ENCODE measurements at places on chromosomes 1 and 21.

GRCh38 chr1:45033356-45033755 is 21.3 kb downstream of the UROD start:
- no peak for DNase-seq

DNA sequence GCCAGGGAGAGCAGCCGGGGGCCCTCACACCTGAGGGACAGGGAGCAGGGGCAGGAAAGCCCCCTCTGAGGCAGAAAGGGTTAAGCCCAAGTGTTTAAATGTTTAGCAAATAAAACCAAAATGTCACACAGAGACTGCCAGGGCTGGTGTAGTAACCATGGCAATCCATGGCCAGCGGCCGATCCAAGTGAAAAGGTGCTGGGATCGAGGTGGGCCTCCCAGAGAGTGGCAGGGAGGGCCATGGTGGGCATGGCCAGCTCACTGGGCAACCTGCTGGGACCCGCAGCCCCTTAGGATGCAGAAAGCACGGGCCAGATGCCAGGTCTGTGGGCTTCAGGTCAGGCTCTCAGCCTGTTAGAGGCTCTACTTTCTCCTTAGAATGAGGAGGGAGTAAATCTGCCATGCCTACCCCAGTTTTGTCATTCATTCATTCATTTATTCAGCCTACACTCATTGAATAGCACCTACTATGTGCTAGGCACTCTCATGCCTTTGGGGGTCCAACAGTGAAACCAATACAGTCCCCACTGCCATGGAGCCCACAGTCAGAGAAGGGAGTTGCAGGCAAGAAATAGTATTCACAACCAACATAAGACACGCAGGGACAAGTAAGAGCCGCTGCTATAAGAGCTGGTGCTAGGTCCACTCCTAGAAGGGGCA is 56.1 kb downstream of the KCNN3 start:
- no peak for DNase-seq

DNA sequence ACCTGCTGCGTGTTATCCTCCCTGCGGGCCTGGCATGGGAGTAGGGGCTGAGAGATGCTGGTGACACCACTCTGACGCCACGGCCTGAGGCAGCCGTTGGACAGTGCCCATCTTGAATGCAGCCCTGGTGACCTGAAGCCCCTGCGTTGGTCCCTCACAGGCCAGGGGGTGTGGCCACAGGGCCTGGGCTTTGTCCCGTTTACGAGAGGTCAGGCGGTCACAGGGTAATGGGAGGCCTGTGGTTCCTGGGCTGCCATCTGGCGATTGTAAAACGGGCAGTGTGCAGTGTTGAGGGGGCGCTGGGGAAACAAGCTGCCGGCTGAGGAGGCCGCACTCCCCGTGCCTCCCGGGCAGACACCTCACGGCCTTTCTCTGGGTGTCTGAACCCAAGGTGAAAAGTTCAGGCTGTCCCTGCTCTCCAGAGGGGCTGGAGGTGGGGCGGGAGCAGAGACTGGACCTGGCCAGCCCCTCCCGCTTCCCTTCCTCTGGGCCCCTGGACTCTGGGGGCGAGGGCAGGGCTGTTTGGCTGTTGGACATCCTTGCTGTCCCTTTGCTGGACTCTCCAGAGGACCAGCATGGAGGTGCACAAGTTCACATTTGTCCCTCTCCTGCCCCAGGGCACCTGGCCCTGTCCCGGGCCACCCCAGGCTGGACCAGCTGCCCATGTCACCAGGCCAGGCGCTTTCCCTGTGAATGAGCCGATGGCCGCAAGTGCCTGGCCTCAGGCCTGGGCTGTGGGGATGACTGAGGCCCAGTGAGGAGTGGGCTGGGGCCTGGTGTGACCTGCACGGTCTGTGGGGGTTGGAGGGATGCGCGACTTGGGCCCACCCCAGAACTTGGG is 42.4 kb downstream of the SKI start:
- no peak for DNase-seq

- no peak for DNase-seq
These were observed 290.3 kb upstream of the SGIP1 start for GRCh38 chr1:66243548-66244130.

- DNase-seq, result no peak
These were observed 52.7 kb upstream of the WLS start for GRCh38 chr1:68285046-68285445.

DNA sequence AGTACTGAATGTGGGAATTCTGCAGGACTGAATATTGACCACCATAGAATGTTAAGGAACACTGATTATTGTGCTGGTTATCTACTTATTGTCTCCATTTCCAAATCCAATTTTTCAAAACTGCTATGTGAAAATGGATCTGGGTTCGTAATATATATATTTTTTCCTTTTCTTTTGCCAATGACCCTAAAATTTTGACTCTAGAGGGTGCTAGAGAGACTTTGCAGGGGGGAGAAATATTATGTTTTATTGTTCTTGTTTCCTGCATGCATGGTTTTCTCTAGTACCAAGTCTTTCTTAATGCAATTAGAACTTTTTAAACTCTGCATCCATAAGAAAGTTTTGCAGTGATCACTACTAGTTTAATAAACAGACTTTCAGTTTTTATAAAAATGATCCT is 1256.9 kb downstream of the BRINP3 start:
- no peak for DNase-seq

GRCh38 chr21:41687633-41688032 is 79.2 kb downstream of the RIPK4 start:
- no peak for DNase-seq

DNA sequence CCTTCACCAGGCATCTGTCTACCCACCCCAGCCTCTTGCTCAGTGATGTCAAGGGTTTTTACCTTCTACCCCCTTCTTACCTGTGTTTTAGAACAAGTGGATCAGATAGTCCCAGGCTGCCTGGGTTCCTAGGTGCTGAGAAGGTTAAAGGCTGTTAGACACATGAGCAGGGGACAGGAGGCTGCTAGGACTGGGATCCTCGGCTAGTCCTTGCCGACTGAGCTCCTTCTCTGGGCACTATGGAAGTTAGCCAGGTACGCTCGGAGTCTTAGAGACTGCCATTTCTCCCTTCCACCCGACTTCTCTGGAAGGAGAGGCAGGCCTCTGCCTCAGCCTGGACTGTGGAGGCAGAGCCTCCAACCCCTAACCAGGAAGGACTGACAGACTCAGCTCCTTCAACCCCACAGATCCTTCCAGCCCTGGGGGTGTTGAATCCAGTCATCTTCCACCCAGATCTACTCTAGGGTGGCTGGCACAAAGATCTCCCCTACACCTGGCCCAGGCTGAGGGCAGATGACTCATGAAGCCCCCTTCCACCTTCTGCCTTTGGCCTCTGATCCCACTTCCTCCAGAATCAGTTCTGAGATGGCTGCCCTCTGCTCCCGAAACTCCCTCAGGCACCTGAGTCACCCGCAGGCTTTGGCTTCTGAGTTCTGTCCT is at the start of gene DYNLT4:
Gene DYNLT4 (minus strand): TSS at position 648 of the 660 bp plus-strand sequence. CDS start 683 bp downstream, outside the sequence.
- DNase-seq, result no peak

GRCh38 chr1:58528518-58528917 is 18.0 kb downstream of the OMA1 start:
- no peak for DNase-seq

- DNase-seq, result no peak
These were observed 57.5 kb downstream of the IARS2 start for GRCh38 chr1:220151454-220151853.

DNA sequence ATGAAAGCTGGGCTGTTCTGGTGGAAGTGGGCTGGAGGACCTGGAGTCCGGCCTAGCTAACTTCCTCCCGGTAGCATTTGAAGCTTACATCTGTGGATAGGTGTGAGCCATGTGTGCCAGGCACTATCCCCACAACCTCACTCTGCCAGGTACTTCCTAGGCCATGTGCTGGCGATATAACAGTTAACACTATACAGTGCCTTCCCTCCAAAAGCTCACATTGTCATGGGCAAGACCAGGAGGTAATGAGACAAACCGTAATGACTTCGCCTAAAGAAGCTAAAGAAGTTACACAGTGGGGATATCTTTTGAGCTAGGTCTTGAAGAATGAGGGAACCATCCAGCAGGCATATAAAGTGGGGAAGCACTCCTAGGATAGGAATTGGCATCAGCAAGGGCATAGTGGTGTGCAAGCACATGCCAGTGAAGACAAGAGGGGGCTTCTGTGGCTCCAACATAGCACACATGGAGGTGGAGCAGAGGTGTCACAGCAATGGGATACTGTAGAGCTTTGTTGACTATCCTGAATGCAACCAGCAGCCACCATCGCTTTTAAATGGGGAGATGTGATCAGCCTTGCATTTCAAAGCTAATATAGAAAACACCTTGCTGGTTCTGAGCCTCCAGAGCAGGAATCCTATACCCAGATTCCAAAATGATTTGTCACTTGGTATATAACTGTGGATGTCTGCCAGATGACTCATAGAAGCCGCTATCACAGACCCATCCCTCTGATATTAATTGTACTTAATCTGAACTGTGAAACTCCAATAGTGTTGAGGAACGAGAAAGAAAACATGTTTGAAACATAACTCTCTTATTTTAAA is 466.3 kb downstream of the LMO4 start:
- DNase-seq, result no peak

GRCh38 chr1:235745503-235746136 is 96.0 kb upstream of the GNG4 start:
- no peak for DNase-seq

DNA sequence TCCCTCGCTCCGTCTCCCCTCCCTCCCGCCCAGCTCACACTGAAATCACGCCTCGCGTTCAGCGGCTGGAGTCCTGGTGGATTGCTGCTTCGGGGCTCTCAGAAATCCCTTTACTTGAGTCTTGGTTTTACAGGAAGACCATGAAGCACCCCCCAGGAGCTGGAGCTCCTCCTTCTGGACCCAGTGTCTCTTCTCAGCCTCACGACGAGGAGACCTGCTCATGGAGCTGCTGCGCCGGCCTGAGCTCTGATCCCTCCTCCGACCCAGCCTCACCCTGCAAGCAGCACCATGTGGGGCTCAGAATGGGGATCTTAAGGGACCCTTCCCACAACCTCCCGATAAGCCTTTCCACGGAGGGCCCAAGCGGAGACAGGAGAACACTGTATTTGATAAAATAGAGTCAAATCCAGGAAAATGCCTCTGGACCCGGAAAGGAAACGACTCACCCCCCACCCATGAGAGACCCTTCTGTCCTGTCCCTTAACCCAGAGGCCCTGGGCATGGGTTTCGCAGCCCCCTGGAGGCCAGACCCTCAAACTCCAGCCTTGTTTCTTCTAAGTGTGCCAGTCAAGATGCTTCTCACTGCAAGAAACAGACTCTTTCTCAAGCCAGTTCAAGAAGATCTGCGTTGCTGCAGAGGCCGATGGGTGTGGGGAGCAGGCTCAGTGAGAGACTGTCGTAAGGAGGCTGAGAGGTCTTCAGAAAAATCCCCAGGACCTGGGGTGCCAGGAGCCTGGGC is 26.1 kb downstream of the PDE9A start:
- DNase-seq, result no peak

DNA sequence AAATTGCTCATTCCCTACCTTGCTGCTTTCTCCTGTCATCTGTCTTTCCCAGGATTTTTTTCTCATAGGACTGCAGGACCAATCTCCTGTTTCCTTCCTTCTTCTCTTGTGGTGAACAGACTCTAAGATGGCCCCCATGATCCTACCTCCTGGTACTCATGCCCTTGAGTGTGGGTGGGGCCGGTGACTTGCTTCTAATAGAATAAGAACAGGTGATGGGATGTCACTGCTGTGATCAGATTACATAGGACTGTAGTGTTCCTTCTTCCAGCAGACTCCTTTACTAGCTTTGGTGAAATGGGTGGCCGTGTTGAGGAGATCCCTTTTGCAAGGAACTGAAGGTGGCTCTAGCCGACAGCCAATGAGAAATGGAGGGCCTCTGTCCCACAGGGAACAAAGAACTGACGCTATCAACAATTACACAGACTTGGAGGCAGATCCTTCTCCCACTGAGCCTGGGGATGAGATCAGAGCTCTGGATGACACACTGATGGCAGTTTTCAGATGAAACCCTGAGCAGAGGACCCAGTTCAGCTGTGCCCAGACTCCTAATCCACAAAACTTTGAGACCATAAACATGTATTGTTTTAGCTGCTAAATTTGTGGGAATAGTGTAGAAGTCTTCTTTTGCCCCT is 7.5 kb downstream of the GSTM3 start:
- no peak for DNase-seq

DNA sequence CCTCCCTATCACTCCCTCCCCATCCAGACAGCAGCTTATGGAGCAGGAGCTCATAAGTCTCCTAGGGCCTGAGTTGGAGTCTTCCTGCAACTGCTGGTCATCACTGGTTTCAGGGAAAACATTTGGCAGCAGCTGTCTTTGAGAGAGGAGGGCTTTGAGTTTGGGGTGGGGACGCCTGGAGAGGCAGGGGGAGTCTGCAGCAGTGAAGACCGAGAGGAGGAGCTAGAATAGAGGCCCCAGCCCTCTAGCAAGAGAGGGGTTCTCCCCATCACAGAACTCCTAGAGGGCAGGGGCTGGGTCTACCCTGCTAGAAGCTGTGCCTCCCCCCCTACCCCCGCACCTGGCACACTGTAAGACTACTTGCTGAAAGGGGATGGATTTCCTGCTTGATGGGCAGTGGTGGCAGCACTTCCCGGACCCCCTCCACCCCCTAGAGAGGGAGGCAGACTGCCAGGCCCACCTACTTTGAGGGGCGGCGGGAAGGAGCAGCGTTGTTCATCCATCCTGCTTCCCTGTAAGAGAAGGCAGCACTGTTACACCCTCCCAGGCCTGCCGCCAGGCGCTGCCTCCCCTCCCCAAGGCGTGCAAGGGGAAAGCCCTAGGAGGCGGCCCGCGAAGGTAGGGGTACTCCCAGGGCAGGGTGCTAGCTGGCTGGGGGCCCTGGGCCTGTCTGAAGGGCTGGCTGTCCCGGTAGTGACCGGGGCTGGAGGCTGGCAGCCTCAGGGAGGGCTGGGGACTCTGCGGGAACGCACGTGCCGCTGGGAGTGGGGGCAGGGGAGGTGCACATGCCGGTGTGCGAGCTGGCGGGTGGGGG is 50.4 kb downstream of the RAP1GAP start:
- DNase-seq, result no peak

- no peak for DNase-seq
These were observed 177.5 kb downstream of the COP1 start for GRCh38 chr1:176029609-176030008.

DNA sequence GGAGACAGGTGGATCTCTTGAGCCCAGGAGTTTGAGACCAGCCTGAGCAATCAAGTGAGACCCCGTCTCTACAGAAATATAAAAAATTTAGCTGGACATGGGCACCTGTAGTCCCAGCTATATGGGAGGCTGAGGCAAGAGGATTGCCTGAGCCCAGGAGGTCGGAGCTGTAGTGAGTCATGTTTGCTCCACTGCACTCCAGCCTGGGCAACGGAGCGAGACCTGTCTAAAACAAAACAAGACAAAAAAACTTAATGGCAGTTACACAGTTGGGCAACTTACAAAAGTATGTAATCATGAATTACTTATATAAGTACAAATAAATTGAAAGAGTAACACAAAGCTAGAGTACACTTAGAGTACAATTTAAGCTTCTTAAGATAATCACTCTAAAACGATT is 25.2 kb downstream of the RC3H1 start:
- DNase-seq, result no peak

Data from NCI-H524 (cell line).